Hair follicular keratinocyte (primary cell): ENCODE measurements at places on chromosomes 5 and 9. TPM values are rescaled to one million over a fixed set of nuclear protein-coding genes. Genes with fewer than 3 reads are reported as not detected.

Gene TAL2
- total RNA-seq = not detected in 2 replicates

Gene ADRB2
- total RNA-seq = 10.6 and 11.9 TPM in 2 replicates

Gene RC3H2
- 26.6 and 29.6 TPM in 2 replicates for total RNA-seq

Gene NNT
- total RNA-seq = 21.3 and 28.2 TPM in 2 replicates

Gene MZB1
- 0.16 TPM in 1 of 2 replicates, not detected in the other for total RNA-seq

Gene SHOC1
- total RNA-seq = 0.04 TPM in 1 of 2 replicates, not detected in the other

Gene SLC9A3
- 1.2 and 2.2 TPM in 2 replicates for total RNA-seq

Gene ACTBL2
- total RNA-seq = 0.04 TPM in 1 of 2 replicates, not detected in the other
